ENCODE measurements at places on chromosomes 2 and 18.

DNA sequence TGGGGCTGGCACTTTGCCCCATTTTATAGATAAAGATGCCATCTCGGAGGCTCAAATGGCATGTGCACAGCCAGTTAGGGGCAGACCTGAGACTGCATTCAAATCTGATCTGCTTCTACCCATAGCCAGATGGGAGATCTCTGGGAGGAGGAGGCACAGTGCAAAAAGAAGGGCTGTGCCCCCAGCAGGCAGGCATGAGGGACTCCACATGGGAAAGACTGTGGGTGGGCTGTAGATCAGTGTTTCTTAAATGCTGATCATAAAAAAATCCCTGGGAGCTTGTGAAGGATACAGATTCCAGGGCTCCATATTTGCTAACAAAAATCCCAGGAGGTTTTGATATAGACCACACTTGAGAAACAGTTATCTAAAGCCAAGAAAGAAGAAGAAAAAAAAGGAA lies 15.2 kb downstream of the PAX8 start:
- DNase-seq, result no peak

DNA sequence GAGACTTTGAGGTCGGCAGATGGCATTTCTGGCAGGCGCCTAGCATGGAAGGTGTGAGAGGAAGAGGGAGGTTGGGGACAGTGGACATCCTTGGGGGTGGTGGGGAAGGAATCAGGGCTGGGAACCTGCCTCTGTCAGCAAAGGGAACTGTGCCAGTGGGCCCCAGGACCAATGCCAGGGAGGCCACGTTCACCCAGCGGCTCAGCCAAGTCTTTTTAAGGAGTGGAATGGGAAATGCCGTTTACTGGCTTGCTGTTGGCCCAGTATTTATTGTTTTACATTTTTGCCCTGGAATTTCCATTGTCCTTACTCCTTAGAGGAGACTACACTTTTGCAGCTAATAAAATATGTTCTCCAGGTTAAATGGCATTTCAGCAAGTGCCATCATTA lies 135.2 kb downstream of the MCFD2 start:
- DNase-seq, result no peak

DNA sequence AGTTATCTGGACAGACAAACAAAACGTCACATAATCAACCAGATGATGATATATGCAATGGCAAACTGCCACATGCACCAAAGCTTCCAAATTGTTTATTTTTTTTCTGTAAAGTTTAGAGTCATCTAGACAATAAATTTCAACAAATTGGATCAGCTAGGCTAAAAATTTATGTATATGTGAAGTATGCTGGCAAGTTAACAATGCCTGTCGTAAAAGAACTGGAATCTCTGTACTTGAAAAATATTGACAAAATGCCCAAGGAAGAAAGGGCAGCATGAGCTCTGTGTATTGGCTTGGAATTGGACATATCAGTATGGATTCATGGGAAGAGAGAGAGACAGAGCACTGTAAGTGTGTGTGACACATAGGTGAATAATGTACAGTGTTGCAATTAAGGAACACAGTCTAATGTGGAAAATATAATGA lies 309.8 kb downstream of the ERBB4 start:
- DNase-seq, result no peak

GRCh38 chr2:231187736-231188505 lies 10.5 kb upstream of the ARMC9 start:
- no peak for DNase-seq

GRCh38 chr2:50347358-50348044 lies 684.4 kb downstream of the NRXN1 start:
- DNase-seq, result no peak

GRCh38 chr2:14750433-14750832 lies 117.9 kb downstream of the LRATD1 start:
- DNase-seq, result no peak

- DNase-seq, result no peak
These were observed 27.9 kb upstream of the CREG2 start for GRCh38 chr2:101415220-101415619.

DNA sequence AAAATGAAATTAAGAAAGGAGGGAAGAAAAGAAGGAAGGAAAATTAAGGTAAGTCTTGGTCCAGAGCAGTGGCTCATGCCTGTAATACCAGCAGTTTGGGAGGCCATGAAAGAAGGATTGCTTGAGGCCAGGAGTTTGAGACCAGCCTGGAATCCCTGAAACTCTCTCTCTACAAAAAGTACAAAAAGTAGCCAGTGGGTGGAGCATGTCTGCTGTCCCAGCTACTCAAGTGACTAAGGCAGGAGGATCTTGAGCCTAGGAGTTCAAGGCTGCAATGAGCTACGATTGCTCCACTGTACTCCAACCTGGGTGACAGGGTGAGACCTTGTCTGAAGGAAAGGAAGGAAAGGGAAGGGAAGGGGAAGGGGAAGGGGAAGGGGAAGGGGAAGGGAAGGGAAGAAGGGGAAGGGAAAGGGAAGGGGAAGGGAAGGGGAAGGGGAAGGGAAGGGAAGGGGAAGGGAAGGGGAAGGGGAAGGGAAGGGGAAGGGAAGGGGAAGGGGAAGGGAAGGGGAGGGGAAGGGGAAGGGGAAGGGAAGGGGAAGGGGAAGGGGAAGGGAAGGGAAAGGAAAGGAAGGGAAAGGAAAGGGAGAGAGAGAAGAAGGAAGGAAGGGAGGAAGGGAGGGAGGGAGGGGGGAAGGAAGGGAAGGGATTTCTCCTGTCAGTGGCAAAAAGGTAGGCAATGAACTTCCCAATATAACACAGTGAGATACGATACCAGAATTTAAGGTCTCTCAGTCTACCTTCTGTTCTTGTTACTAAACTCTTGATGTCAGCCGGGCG lies 412.8 kb downstream of the CMPK2 start:
- DNase-seq, result no peak

DNA sequence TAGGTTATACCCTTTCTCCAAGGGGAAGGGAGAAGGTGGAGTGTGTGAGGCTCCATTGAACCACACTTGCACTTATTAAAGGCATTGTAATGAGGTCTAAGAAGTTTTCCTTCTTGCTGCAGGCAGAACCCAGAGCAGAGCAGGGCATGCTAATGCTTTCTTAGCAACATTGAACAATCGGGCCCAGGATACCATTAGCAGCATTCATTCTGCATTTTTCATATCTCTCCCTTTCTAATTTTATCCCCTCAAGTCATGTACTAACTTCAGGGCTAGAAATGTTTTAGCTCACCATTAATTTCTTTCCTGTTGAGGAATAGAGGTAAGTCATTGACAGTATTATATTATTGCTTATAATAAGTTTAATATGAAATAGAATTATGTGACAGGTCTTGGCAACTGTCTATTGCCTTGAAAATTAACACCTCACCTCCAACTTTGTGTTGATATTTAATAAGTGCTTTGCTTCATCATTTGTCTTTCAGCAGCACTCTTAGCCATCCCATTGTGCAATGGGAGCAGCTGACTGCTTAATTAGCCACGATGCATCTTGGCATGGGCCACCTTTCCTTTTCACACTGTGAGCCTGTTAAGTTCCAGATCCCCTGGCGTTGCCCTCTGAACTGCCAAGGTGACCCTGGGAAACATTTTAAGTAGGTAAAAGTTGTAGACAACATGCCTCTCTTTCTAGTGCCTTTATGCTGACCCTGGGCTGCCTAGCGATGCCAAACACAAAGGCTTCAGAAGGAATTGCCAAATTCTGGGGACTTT lies 300.8 kb upstream of the MEX3C start:
- DNase-seq, result no peak

- DNase-seq, result no peak
These were observed 91.2 kb downstream of the TWIST2 start for GRCh38 chr2:238939074-238939473.

GRCh38 chr2:124283096-124283495 lies 258.0 kb downstream of the CNTNAP5 start:
- DNase-seq, result no peak

DNA sequence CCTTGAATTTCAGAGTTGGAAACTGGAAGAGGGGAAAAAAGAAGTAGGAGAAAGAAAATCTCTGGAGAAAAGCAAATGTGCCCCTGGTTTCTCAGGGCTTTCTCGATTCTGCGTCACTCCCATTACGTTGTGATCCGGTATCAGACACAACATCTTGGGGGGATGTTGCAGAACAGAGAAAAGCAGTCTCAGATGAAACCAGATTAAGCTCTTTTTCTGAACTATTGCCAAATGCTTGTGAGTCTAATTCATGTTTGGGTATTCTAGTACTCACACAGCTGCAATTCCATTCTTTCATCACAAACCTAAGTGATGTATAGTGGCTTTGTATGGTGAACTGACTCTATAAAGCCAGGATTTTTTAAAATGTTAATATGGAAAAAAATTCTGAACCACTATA lies 233.2 kb downstream of the TCF4 start:
- no peak for DNase-seq
